ENCODE measurements at places on chromosomes 7 and 10.

GRCh38 chr7:134098072-134098471 lies 29.1 kb upstream of the LRGUK start:
- no peak for DNase-seq

DNA sequence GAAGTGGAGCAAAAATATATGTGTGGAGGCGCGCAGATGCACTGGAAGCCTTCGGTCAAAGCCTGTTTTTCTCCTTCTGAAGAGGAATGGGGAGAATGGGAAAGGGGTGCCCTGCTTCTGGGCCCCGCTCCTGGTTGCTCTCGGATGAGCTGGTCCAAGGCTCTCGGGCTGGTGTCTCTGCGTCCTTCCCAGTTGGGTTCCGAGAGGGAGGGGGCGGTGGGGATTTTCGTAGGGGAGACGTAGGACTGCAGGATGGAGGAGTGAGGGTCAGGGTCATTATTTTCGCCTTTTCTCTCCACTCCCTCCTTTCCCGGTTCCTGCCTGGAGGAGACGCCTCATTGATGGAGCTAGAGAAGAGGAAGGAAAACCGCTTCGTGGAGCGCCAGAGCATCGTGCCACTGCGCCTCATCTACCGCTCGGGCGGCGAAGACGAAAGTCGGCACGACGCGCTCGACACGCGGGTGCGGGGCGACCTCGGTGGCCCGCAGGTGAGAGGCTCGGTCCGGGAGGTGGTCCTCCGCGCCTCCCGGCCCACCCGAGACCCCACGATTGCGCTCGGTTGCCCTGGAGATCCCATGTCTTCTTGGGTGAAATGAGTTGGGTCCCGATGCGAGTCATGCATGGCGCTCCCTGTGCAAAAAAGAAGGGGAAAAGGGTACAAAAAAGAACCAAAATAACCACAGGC lies 790 bp downstream of the ADAM22 start:
- no peak for DNase-seq

DNA sequence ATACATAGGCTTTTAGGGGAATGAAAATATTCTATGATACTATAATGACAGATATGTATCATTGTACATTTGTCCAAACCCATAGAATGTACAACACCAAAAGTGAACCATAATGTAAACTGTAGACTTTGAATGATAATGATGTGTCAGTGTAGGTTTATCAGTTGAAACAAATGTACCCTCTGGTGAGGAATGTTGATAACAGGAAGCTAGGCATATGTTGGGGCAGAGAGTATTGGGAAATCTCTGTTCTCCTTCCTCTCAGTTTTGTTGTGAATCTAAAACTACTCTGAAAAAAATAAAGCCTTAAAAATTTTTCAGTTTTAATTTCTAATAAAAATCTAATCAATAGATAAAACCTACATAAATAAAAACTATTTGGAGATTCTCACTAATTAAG lies 36.9 kb downstream of the C1GALT1 start:
- DNase-seq, result no peak

DNA sequence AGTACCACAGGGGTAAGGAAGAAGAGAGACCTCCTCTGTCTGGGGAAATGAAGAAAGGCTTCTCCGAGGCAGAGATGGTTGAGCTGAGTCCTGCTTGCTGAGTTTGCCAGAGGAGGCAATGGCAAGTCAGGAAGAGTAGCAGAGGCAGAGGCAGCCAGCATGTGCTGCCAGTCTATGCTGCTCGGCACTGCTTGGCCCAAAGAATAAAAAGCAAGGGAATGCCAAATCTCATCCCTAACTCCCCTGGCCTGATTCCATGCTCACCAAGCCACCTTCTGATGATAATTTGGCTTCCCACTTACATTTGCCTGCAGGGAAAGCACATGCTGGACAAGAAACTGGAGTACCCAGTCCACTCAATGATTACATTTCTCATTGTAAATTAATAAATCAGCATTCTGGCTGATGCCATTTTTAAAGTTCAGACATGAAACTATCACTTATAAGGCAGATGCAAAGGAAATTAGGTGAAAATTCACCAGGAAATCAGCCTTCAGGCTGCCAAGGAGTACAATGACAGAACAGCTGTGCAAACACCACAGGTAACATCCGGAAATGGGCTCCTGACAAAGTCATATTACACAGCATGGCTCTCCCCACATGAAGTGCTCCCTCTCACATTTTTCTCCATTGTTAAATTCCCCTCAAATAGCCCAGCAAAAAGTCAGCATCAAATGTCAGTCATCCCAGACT lies 245.9 kb downstream of the MTERF1 start:
- no peak for DNase-seq

- DNase-seq, result no peak
Measured at GRCh38 chr7:24572016-24572392, 1.2 kb upstream of the PALS2 start.

DNA sequence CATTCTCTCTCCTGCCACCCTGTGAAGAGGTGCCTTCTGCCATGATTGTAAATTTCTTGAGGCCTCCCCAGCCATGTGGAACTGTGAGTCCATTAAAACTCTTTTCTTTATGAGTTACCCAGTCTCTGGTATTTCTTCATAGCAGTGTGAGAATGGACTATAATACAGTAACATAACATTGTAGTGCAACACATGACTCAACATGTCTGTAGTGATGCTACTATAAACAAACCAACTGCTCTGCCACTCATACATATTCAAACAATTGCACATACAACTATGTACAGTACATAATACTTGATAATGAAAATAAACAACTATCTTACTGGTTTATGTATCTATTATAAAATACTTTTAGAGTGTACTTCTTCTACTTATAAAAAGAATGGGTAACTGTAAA lies 7.1 kb downstream of the ATOH7 start:
- no peak for DNase-seq

DNA sequence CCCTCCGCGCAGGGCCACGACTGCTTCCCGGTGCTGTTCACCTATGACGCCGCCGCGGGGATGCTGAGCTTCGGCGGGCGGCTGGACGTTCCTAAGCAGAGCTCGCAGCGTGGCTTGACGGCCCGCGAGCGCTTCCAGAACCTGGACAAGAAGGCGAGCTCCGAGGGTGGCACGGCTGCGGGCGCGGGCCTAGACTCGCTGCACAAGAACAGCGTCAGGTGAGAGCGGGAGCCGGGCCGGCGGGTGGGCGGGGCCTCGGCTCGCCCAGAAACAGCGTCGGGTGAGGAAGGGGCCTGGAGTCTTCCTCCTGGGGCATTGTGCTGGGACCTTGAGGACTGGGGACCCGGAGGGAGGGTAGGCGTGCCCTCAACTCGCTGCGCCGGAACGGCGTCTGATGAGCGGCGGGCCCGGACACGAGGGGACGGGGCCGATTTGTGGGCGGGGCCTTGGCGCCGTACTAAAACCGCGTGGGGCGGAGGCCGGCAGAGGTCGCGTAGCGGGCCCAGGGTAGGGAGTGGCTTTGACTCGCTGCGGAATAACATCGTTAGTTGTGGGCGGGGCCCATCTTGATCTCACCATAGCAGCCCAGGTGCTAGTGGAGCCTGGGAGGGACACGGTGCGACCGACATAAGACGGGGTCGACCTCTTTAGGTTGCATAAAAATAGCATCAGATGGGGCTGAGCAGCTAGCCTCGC lies 15.6 kb downstream of the PDAP1 start:
- DNase-seq, result peak; percentile 96

GRCh38 chr10:78413076-78414055 lies 379.7 kb downstream of the RPS24 start:
- peak; percentile 61 for DNase-seq

GRCh38 chr7:116798232-116798631 lies 64.2 kb upstream of the CAPZA2 start:
- DNase-seq, result no peak

DNA sequence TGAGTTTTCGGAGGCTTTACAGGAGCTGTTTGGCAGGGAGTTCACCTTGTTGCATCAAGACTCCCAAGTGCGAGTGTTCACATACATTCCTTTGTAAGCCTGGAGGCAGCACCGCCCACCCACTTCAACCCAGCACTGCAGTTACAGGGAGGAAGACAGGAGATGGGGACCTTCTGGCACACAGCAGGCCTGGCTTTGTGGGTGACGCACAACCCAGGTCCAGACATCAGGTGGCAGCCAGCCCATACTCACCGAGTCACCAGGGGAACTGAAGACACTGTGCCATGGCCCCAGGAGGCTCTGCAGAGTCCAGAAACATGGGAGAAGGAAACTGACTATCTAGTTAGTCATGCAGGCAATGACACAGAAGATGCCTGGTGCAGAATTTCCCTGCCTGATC lies 305.9 kb upstream of the RNF32 start:
- DNase-seq, result no peak
